ENCODE measurements at places on chromosomes 7 and 10. TPM values are rescaled to one million over a fixed set of nuclear protein-coding genes. Genes with fewer than 3 reads are reported as not detected.
A peak's percentile ranks its signal among the peaks of the same experiment; 100 is the strongest.

- DNase-seq = no peak
- H3K27me3 ChIP-seq = peaks cover 3% of the 10 kb centered on the region
- H3K36me3 ChIP-seq = no peaks in the 10 kb centered on the region
- H3K4me3 ChIP-seq = no peak overlapping the region
- no peaks in the 10 kb centered on the region for H3K4me1 ChIP-seq
- no peak overlapping the region for H3K27ac ChIP-seq
Measured at GRCh38 chr7:155858521-155859061, 46.3 kb upstream of the SHH start.

DNA sequence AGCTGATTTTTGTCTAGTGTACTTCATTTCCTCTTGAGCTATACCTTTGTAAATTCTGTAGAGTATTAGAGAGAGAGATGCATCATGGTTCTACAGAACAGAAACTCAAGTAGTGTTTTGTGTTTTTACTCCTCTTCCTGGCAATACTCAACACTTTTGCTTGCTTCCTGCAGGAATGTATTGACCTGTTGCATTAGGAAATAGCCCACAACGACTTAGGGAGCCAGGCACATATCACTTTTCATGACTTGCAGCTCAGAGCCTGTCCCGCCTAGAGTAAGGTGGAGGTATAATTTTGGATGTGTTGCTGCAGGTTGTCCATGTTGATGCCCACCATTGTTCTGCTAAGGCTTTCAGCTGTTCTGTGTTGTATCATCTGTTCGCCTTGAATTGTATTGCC, 216.3 kb downstream of the SDK1 start:
- no peak overlapping the region for H3K27ac ChIP-seq
- no peak for DNase-seq
- H3K4me1 ChIP-seq = no peaks in the 10 kb centered on the region
- H3K36me3 ChIP-seq = no peaks in the 10 kb centered on the region
- H3K4me3 ChIP-seq = no peak overlapping the region
- no peaks in the 10 kb centered on the region for H3K27me3 ChIP-seq

DNA sequence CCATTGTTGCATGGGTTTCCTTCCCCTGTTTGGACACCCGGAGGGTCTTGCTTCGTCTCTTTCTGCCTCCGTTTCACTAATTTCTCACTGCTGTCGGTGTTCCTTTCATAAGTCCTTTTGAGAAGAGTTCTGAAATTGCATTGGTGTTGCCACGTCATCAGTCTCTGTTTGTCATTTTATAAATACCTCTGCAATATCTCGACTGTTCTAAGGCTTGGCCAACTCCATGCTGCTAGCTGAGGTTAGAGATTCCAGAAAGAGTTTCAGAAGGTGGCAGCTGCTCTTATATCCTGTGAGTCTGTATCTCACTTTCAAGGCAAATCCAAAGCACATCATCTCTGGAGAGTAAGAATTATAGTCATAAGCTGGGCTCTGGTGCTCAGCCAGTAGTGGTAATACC, 148.0 kb upstream of the INSYN2A start:
- no peak for DNase-seq
- no peak overlapping the region for H3K27ac ChIP-seq
- H3K27me3 ChIP-seq = peaks cover 2% of the 10 kb centered on the region
- no peak overlapping the region for H3K4me3 ChIP-seq

GRCh38 chr10:86500846-86501245, 20.7 kb downstream of the WAPL start:
- no peaks in the 10 kb centered on the region for H3K27me3 ChIP-seq
- DNase-seq = no peak
- H3K36me3 ChIP-seq = peaks cover 5% of the 10 kb centered on the region
- H3K27ac ChIP-seq = peak overlapping the region; percentile 41
- peaks cover 26% of the 10 kb centered on the region for H3K4me1 ChIP-seq

- H3K27me3 ChIP-seq = no peaks in the 10 kb centered on the region
- DNase-seq = no peak
- no peak overlapping the region for H3K27ac ChIP-seq
Measured at GRCh38 chr7:129315960-129316359, 91.1 kb downstream of the AHCYL2 start.

Gene LRIT1
- total RNA-seq = not detected

Gene DRGX
- total RNA-seq = not detected
